ENCODE measurements at places on chromosomes 2 and 18.

- DNase-seq: no peak
Observed at GRCh38 chr18:40911041-40911440, 1044.0 kb upstream of the PIK3C3 start.

- DNase-seq: no peak
Observed at GRCh38 chr2:105405291-105405690, 6.4 kb upstream of the FHL2 start.

DNA sequence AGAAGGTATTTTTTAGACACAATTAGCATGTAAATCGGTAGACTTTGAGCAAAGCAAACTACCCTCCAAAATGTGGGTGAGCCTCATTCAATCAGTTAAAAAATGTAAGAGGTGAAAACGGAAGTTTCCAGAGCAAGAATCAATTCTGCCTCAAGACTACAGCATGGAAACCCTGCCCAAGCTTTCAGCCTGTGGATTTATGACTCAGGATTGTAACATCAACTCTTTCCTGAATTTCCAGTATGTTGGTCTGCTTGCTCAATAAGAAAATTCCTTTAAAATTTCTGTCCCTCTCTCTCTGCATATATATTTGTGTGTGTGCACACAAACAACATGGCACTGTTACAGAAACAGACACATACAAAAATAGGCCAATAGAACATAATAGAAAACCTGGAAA, 228.6 kb upstream of the DOK6 start:
- no peak for DNase-seq

DNA sequence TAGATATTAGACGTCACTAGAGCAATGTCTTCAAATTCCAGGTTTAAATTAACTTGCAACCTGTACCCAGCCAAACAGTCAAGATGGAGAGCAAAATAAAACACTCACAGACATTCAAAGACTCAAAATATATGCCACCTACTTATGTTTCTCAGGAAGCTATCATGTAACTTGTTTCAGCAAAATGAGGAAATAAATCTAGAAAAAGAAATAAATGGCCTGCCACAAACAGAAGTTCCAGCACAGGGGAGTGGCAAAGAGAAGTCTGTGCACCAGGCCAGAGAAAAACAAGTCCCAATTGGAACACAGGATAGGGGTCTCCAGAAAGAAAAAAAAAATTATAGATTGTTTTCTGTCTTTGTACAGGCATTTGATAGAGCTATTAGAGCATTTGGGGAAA, 96.7 kb downstream of the LRP2 start:
- peak; percentile 56 for DNase-seq

DNA sequence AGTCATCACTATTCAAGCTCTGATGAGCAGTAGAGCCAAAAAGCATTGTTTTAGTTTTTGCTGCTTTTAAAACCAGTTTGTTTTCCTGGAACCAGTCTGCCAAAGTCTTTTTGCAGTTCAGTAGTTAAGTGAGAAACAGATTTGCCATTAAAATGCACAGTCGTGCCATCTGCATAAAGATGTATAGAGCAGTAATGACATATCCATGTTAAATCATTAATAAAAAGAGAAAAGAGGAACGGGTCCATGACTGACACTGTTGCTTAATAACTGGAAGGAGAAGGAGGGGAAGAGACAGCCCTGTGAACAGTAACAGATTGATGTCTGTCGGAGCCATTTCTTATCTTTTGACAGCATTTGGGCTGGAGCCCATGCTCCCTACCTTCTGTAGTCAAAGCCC, 704.6 kb downstream of the SATB2 start:
- no peak for DNase-seq

GRCh38 chr2:223923976-223924375, 21.2 kb downstream of the WDFY1 start:
- no peak for DNase-seq

DNA sequence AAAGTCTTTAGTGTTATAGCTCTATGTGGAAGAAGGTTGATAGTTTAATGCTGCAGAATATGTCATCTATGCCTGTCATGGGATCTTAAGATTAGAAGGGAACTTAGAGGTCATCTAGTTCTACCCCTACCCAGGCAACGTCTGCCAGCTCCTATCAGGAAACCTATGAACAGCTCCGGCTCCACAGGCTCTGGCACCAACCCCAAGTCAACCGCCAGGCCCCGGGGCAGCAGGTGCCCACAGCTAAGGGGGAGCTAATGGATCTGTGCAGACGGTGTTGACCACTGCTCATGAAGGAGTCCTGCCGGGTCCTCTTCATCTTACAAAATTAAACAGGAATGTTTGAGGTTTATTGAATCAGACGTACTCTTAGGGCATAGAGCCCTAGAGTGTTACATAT, 440.8 kb upstream of the KLHL29 start:
- DNase-seq: no peak

- DNase-seq: peak; percentile 82
Observed at GRCh38 chr2:157269922-157270321, 12.4 kb downstream of the GALNT5 start.

GRCh38 chr2:37104178-37104577, 19.9 kb downstream of the GPATCH11 start:
- no peak for DNase-seq

DNA sequence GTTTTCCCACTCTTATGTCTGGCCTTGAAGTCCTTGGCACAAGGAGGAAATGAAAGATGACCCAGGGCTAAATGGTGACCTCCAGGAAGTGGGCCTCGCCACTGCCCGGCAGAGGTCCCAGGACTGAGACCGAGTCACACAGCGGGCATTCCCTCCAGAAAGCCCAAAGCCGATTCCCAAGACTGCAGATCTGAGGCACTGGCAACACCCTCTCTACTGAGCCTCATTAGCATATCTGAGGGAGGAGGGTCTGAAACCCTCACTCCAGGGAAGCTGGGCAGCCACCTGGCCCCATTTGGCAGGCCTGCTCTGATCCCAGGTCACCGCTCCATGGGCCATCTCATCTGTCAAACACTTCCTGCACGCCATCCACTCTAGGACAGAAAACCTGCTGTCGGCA, 29.1 kb downstream of the FAM178B start:
- no peak for DNase-seq

DNA sequence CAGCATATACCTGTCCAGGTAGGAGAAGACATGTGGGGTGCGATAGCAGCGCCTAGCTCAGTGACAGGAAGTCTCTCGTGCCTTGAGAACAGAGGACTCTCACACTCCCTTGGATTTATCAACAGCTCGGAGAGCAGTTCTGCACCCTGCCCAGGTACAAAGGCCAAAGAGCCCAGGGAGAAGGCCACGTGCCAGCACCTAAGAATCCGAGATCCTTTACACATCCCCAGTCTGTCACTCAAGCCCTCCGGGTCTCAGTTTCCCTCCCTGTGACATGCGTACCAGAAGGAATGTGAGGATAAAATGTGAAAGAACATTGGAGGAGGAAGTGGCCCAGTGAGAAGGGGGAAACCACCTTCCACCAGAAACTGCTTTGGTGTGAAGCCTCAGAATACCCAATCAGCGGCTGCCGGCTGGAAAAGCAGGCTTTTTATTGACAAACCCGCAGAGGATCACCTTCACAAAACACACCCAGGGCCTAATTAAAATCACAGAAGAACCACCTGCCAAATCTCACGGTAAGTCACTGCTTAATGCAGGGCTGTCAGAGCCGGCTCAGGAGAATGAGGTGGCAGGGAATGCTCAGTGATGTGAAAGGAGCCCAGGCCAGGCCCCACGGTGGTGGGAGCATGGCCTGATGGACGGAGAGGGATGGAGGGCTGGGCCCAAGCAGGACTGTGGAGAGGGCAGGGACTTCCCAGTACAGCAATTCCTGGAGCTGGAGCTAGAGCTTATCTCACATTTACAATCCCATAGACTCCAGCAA, 66.3 kb downstream of the MYO5B start:
- no peak for DNase-seq

DNA sequence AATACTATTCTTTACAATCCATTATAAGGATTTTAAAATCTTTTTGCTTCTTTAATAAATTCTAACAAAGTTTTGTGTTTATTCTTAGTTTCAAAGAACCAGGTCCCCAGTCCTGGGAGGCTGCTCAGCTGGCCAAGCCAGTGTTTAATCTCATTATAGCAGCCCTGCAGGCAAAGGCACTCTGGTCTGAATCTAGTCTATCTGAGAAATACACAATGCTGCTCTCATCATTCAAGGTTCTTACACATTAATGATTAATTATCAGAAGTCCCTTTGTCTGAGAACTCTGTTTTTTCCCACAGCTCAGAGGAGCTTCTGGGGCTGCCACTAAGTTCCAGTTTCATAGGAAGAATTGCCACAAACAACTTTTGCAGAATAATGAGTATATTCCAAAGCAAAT, 27.7 kb downstream of the KCTD18 start:
- DNase-seq: peak; percentile 26

DNA sequence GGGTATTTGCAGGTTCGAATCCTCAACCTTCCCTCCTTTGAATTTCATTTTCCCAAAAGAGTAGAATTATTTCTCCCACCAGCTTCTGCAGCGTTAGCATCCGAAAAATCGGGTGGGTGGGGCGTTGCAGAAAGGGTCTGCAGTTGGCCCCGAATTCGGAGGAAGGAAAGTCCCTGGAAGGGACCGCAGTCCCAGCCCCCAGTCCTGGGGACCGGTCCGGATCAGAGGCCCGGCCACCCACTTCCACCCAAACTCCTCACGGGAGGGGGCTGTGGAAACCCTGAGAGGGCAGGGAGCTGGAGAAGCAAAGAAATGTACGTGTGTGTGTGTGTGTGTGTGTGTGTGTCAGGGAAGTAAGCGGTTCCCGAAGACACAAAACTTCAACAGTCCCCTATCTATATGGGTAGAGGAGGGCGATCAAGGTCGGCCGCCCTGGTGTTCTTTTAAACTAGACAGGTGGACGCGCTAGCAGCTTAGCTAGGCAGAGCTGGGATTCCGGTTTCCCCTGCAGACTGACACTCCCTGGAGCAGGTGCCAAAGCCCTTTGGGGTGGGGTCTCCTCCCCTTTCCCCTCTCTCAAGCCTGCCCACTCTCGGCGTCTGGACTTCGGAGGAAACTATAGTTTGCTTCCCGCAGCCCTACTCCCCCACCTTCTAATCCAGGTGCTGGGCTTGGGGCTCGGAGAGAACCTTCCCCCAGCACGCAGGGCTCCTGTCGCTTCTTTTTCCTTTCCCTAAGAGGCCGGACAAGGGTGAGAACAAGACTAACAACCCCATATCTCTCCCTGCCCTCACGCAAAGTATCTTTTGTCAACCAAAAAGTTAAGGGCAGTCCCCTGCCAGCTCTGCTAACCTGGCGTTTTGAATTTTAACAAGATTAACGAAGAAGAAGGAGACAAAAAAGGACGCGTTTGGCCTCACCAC, 4.8 kb upstream of the ONECUT2 start:
- no peak for DNase-seq

DNA sequence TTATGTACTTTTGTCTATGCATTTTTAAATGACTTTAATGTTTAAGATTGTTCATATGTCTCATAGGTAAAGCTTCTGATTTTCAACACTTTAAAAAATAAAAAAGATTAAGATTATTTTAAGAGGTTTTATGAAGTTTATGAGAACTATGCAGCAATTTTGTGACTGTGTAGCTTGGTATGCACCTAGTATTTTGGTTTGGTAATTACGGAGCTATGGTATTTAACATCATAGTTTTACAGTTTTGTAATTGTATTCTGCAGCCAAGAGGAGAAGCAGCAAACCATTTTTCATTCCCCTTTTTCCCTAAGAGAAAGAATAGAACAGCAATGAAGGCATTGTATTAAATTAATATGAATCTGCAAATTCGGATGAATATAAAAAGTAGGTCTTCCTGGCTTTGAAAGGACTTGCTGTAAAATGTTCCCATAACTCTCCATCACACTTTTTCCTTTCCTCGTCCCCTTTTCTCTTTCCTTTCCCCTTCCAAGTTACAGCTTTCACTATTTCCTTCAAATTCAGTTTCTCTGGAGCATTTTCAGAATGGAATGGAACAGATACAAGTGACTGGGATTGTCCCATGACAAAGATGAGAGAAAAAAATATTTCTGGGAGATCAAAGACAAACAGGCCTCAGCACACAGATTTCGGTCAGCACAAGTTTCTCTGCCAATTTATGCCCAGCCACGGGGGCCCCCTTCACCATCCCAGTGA, 26.1 kb upstream of the PIEZO2 start:
- no peak for DNase-seq

DNA sequence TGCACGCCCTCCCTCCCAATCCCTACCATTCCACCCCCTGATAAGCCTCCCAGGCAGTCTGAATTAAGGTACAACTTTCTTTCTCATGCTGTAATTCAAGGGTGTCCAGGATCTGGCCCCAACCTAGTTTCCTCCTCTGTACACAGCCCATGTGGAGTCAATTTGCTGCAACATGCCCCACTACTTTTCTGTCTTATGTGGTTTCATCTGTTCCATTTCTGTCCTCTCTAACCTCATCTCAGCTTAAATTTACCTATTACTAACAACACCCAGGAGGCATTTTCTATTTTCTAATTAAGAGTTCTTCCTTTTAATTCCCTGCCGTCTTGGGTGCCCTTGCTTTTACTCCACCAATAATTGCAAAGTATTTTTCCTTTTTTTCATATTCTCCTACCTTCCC, 10.0 kb downstream of the PPP4R1 start:
- no peak for DNase-seq

DNA sequence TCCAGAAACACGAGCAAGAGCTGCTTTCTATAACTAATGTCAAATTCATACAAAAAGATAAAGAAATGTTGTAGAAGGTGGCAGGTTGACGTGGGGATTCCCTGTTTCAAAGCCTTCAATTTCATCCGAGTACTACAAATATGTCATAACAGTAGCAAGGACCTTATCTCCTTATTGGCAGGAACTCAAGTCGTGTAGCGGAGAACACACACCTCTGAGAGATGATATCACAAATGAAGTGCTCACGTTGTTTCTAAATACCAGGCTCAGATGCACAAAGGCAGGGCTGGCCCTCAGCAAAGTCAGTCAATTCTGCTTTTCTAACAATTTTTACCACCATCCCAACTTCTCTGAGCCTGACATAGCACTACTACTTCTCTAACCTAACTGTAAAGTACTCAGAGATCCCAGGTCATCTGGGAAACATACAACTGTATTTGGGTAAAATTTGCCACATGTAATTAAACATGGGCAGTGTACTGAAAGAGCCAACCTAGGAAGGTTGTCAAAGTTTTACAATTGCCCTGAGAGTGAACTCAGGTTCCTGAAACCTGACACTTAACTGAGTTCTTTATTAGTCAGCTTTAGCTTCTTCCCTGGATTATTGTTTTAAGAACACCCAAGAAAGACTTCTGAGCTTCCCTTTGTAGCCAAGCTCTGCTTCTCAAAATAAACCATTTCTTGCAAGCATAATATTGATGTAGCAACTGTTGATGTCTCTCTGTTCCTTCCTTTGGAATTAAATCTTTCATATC, 813.7 kb upstream of the ACVR2A start:
- DNase-seq: no peak

DNA sequence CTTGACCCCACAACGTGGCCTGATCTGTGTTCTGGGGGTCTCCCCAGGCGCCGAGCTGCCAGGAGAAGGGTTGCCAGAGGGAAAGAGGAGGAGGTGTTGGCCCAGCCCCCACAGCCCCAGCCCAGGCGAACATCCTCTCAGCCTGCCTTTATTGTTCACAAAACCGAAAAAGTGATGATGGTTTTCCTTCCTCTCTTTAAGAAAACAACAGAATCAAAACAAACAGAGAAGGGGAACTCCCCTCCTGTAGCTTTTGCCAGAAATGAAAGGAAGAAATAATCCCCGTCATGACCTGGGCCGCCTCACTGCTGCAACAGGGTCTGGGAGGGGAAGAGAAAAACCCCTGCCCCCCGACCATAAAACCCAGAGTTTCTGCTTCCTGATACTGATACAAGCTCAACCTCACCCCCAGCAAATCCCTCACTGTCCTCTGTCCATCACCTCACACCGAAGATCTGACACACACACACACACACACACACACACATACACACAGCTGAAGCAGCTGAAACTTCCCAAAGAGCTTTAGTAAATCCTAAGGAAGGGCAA, 52.0 kb downstream of the ZFP36L2 start:
- no peak for DNase-seq

GRCh38 chr2:219701847-219702634, 74.6 kb downstream of the SLC4A3 start:
- DNase-seq: no peak
